OCI-LY7 (cell line): ENCODE measurements at places on chromosomes 2 and 18.

DNA sequence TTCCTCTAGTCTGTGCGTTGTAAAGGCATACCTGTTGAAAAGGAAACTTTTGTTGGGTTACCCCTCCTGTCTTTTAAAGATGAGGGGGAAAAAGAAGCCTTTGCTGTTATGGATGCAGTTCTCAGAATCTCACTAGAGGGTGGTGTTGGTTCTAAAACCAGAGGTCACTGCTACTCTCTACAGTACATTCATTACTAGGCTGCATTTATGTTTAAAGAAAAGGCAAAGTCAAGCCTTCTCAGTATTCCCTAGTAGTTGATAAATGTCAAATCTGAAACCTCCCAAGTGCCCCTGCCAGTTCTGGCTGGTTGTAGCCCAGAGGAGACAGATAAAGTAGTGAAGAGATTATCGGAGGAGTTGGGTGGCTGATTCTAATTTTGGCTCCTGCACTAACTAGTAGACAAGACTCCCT is 1.4 kb upstream of the PLCL1 start:
- peak; percentile 55 for DNase-seq

- DNase-seq: peak; percentile 2
These were observed 325.5 kb downstream of the AGPS start for GRCh38 chr2:177717831-177718618.

GRCh38 chr2:110211938-110212858 is at the start of gene MTLN:
Gene MTLN (minus strand): TSS chr2:110212547. CDS start chr2:110212525, 22 bp downstream.
- DNase-seq: no peak

DNA sequence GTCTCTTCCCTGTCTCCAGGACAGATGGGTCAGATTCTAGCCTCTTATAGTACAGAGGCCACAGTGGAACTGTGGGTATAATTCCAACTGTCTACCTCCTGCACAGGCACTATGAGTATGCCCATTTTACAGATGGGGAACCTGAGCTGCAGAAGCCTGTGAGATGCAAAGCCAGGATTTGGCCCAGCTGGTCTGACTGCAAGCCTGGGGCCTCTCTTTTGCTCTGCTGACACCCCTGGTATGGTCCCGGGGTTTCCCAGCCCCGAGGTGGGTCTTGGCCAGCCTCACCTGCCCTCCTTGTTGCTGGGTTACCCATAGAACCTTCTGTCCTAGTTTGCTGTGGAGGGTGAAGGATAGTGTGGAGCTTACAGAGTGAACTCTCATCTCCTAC is 9.8 kb downstream of the HS6ST1 start:
- DNase-seq: no peak

- no peak for DNase-seq
These were observed 220.3 kb upstream of the EPAS1 start for GRCh38 chr2:46076875-46077274.

DNA sequence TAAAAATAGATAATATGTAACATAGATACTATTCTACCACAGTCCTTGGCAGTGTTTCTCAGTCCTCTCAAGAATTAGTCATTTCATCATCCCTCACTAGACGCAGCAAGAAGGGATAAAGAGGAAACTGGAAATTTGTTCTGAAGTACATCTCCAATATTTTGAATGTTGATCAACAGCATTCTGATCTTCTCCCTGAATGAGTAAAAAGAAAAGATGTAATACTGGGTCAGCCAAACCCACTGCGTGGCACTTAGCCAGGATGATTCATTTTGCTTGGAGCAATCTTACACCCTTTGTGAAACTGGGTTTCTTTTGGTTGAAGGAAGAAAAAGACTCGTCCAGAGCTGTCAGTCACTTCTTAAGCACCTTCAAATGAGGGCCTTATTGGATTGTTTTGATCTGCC is 54.1 kb downstream of the TAF1B start:
- DNase-seq: no peak
